ENCODE measurements at places on chromosomes 1 and 21.

DNA sequence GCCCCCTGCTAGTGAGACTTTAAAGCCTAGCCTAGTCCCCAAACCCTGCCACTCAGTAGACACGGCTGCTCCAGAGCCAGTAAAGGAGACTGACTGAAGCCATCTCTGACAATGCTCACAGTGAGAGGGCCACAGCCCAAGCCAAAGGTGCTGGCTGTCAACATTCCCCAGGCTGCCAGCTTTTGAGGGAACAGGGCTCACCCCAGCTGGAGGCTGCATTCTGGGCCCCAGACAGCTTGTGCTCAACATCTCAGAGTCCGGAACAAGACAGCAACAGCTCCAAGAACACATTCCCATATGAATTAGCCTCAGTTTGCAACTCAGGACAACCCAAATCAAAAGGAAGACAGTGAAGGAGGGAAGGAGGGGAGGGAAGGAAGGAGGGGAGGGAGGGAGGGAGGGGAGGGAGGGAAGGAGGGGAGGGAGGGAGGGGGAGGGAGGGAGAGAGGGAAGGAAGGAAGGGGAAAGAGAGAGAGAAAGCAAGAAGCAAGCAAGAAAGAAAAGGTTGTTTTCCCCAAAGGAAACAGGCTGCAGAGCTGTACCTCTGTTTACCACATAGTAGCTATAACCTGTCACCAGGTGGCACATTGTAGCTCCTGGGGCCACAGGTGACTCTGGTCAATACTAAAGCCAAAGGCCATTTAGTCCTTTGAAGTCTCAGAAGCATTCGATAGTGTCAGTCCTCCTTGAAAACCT lies 5.4 kb downstream of the ARTN start:
- no peak for DNase-seq

GRCh38 chr1:62247391-62248168 lies 52.9 kb downstream of the L1TD1 start:
- no peak for DNase-seq

GRCh38 chr1:54371942-54372275 lies 34.3 kb downstream of the SSBP3 start:
- no peak for DNase-seq

DNA sequence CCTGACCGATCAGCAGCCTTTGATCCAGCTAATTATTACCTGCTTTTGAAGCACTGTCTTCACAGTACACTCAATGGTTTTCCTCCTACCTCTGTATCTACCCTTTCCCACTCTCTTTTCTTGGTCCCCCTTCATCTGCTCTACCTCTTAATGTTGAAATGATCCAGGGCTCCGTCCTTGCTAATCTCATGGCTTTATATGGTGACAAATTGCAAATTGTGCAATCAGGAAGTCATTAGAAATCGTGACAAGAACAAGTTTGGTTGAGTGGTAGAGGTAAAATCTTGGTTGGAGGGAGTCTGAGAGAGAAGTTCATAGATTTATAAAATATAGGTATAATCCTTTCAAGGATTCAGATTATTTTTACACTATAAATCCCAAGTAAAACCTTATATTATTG lies 9.6 kb upstream of the CYB5R1 start:
- no peak for DNase-seq

- no peak for DNase-seq
These were observed 168.9 kb upstream of the HMCN1 start for GRCh38 chr1:185565302-185565701.

DNA sequence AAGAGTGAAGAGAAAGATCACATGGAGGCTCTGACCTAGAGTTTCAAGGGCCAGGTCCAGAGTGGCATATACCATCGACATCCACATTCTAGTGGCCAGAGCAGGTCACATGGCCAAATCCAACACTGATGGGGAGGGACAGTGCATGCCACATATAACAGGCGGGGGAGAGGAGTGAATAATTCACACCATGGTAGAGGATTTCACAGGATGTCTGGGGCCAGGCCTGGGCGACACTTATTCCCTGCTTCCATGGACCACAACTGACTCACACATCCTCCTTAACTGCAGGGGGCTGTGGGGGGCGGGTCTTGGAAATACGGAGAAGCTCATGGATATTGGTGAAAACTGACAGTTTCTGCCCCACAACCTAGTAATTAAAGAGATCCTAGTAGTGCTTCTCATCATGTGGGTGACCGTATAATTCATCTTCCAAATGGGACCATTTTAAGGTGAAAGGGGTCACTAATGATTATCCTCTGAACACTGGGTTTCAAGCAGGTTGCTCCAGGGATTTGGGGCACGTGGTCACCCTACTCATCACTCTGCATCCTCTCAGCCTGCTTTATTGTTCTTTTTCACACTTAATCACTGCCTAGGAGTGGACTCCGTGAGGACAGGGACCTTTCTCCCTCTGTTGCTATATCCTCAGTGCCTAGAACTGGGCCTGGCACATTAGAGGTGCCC lies 44.0 kb downstream of the IGSF21 start:
- no peak for DNase-seq

DNA sequence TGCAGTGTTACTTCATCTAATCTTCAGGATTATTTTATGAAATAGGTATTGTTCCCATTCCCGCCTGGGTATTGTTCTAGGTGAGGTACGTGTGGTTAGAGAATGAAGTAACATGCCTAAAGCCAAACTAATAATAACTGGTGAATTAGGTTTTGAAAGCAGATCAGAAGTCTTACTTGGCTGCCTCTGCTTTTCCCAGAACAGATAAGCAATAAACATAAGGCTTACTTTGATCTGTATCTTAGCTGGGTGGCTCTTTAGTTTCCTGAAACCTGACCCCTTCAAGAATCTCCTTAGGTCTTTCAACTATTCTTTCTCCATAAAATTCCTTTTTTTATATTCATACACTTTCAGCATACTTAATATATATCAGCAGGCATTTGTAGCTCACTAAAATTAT lies 65.3 kb downstream of the VAV3 start:
- no peak for DNase-seq

DNA sequence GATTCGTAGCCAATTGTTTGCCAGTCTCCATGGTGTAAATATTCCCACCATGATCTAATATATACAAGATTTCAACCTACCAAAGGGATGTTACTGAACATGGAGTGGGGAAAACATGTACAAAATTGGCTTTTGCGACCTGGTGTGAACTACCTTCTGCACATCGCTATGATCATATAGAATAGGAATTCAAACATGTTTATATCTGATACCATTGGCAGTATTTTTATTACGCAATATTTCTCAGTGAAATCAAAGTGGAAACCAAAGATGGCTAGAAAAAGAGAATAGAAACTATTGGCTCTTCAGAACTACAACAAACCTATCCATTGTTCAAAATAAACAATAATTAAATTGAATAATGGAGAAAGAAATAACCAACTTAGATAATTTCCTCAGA lies 285.1 kb downstream of the TPR start:
- no peak for DNase-seq

DNA sequence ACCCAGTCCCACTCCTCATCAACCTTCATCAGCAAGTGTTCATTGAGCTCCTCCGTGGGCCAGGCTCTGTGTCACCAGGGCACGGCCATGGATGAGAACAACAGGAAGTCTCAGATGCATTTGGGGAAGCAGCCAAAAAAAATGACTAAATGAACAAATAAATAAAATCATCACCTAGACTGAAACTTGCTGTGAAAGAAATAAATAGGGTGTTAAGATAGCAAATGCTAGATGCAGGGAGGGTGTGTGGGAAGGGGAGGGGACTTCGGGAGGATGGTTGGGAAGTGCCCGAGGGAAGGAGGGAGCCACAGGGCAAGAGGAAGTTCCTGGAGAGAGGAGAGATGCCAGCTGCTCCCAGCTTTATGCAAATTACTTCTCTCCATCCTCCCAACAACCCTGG lies 696.7 kb downstream of the PTPRU start:
- no peak for DNase-seq

DNA sequence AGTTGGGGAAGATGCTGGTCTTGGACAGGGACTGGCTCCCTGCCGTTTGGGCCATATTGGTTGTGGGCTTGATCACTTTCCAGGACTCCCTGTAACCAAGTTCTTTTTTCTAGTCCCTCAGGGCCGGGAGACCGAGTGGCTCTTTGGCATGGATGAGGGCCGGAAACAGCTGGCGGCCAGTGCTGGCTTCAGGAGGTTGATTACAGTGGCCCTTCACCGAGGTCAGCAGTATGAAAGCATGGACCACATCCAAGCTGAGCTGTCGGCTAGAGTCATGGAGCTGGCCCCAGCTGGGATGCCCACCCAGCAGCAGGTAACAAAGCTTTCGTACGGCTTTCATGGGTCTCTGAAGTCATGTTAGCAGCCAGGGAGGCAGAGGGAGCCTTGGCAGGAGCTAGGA lies 4.3 kb downstream of the METTL13 start:
- DNase-seq = no peak

Data from fibroblast of gingiva (primary cell).